NCI-H1092 (cell line): ENCODE measurements at places on chromosomes 7 and 10.

- DNase-seq, result no peak
These were observed 1.5 kb downstream of the CFAP70 start for GRCh38 chr10:73357166-73357565.

GRCh38 chr7:2275101-2275500 is 33.1 kb downstream of the NUDT1 start:
- DNase-seq, result no peak

- peak; percentile 74 for DNase-seq
These were observed 162.3 kb downstream of the SEM1 start for GRCh38 chr7:96547371-96547811.

GRCh38 chr7:120272261-120272660 is 714 bp upstream of the KCND2 start:
- DNase-seq, result peak; percentile 68

- no peak for DNase-seq
These were observed 9.6 kb downstream of the PDZD8 start for GRCh38 chr10:117365612-117366011.

DNA sequence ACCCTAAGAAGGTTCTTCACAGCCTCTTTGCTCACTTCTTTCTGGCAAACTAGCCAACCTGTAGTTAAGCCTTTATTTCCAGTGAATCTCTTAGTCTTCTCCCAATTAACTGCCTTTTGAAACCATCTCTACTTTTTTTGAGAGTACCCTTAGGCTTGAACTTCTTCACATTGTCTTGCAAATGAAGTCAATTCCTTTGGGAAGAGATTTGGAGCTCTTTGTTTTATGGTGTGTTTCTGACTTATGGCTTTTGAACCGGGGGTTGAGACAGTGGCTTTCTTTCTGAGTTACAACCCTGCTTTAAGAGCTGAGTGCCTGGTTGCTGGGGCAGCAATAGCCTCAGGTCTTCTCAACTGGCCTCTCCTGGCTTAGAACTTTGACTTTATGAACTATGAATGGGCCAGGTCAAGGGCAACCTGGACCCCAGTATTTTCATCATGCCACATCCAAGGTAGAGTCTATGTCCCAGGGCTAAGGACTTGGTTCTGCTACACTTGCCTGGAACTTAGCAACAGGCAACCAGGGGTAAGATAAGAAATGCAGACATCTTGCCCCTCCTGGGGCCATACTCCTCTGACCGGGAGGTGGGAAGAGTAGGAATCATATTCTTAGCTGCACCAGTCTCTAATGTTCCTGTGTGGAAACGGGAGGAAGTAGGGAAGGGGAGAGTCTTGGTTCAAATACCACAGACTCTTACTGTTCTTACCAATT is 53.0 kb downstream of the SP4 start:
- DNase-seq, result no peak

DNA sequence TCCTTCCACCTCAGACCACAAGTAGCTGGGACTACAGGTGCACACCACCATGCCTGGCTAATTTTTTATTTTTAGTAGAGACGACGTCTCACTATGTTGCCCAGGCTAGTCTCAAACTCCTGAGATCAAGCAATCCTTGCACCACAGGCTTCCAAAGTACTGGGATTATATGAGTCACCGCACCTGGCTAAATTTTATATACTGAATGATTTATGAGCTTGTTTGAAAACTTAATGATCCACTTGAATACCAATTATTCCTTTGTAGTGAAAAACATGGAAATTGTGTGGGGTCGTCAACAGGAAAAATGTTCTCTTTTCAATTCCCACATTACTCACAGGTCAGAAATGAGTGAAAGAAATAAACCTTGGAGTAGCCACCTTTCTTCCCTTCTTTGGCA is 31.3 kb downstream of the RAPGEF5 start:
- DNase-seq, result no peak

- no peak for DNase-seq
These were observed 82.2 kb downstream of the HIPK2 start for GRCh38 chr7:139695588-139695987.

GRCh38 chr7:29278337-29279069 is 83.9 kb downstream of the CHN2 start:
- peak; percentile 65 for DNase-seq

GRCh38 chr7:140402178-140402835 is 1.6 kb upstream of the RAB19 start:
- no peak for DNase-seq

DNA sequence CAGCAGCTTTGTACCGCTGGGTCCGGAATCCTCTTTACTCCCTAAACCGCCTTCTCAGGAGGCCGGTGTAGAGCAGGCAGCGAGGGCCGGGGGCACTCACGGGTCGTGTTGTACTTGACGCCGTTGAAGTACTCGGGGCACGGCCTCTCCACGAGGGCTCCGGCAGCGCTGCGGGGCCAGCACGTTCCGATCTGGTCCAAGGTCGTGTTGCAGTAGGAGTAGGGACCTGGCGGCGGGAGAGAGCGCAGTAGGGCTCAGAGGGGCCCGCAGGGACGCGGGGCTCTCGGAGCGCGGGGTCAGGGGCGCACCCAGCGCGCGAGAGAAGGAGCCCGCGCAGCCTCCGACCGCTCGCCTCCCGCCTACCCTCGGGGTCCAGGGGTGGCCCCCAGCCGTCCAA is 443 bp downstream of the CRHR2 start:
- DNase-seq, result no peak

GRCh38 chr7:82438521-82438920 is 5.1 kb downstream of the CACNA2D1 start:
- peak; percentile 21 for DNase-seq

DNA sequence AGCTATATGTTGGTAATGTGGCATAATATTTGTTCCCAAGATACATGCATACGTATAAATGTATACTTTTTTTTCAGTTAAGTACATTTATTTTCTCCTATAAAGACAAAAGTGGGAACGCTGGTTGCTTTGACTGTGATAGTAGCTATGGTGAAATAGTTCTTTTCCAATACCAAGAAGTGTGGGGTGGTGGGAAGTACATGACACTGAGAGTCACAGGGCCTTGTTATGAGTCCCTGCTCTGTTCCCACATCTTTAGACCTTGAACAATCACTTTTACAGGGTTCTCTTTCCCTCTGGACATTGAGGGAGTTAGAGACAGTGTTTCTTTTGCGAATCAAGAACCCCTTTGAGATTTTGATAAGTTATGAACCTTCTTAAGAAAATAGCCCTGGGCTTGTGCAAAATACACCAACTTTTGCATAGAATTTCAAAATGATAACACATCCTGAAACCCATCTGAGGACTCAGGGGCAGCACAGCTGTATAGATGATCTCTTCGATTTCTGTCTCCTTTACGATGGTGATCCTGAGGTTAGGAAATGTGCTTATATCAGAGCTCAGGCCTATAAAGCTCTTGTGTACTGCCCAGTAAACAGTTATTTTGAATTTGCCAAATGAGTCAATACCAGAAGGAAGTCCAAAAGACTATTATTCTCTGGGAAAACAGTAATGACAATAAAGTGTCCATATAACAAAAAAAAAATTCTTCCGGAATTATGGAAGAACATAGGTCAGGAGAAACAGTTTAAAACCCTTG is 1.1 kb downstream of the LMOD2 start:
- no peak for DNase-seq

GRCh38 chr10:69633673-69634635 is 3.9 kb downstream of the FAM241B start:
- DNase-seq, result no peak

DNA sequence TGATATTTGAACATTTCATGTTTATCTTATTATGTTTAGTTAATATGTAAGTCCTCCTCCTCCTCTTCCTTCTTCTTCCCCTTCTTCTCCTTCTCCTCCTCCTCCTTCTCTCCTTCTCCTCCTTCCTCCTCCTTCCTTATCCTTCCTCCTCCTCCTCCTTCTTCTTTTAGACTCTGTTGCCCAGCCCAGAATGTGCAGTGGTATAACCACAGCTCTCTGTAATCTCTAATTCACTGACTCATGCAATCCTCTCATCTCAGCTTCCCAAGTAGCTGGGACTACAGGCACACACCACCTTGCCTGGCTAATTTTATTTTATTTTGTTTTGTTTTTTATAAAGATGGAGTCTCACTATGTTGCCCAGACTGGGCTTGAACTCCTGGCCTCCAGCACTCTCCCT is 83.4 kb upstream of the ODAD2 start:
- DNase-seq, result no peak
